Fibroblast of skin of scalp (primary cell): ENCODE measurements at places on chromosomes 4 and X.

DNA sequence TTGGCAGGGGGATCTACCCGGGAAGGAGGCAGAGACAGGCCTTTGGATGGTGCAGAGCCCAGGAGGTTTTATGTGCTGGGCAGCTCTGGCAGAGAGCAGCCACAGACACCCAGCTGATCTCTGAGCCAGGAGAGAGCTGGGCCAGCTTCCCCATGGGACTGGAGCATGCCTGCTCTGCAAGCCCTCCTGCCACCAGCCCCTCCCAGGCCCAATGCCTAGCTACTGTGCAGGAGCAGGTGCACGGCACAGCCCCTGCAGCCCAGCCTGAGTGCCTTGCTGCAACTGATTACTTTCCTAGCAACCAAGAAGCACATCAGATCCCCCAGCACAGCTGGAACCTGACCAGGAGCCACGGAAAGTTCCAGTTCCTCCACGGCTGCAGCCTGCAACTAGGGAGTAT, 57.8 kb upstream of the BEND2 start:
- DNase-seq = no peak

DNA sequence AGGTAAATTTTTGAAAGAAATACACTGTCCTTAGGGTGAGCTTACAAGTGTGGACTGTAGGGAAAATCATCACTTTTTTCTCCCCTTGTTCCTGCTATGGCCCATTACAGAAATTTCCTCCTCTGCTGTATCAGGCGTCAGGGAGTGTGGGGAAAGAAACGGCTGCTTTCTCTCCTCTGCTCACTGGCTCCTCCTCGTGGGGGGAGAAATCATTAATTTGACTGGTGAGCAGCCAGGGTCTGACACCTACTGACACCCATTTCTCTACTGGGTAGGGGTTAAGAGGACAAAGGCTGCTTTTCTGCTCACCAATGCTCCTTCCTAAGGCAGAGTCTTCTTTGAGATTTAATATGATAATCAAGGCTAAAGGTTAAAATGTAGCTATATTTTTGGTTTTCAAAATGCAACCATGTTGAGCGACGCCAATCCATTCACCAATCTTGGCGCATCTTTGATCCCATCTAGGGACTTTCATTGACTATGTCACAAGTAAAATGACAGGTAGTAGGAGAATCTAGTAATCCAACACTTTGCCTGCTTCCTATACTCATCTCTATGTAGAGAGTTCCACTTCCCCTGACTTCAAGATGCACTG, 25.1 kb downstream of the SETD7 start:
- peak; percentile 37 for DNase-seq

DNA sequence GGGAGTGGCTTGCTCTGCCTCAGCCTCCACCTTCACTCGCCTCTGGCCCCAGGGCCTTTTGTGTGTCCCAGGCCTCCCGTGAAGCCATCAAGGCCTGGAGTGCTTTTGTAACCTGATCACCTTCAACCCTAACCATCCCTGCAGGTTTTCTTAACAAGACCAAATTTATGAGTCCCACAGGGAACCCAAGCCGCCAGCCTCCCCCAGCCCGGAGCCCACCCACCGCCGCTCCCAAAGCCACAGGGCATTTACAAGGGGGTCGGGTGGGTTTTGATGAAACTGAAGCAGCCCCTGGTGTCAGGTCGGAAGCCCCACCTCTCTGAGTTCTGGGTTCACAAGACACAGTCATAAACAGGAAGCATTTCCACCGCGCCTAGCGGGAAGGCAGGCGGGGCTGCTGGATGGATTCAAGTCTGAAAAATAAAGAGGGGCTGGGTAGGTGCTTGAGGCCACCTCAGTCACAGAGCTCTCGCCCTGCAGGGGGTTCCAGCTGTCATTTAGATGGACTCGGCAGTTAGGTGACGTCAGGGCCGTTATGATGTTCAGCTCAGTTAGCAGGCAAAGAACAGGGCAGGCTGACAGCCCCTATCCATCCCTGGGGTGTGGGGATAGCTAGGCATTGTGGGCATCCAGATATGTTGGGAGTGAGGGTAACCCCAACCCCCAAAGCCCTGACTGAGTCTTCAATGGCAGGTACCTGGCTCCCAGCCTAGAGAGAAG, 128.5 kb downstream of the BCOR start:
- DNase-seq = no peak

- DNase-seq = no peak
Measured at GRCh38 chr4:41748074-41748570, 403 bp downstream of the PHOX2B start.

- peak; percentile 44 for DNase-seq
Measured at GRCh38 chr4:122224348-122224747, 72.2 kb downstream of the BLTP1 start.

DNA sequence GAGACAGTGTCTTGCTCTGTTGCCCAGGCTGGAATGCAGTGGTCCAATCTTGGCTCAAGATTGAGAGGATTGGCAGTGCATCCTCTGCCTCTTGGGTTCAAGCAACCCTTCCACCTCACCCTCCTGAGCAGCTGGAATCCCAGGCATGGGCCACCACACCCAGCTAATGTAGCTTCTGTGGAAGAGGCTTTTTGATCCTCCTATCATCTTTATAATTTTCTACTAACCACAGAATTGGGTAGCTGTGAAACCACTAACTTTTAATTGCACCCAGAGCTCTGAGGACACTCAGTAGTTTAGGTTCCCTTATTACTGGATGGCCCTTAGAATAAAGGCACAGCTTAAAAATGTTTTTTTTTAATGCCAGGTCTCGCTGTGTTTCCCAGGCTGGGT, 8.9 kb upstream of the AGA start:
- DNase-seq = no peak
